ENCODE measurements at places on chromosomes 12 and 14.
A peak's percentile ranks its signal among the peaks of the same experiment; 100 is the strongest.

GRCh38 chr12:98351784-98352183, 163.6 kb upstream of the TMPO start:
- DNase-seq = no peak

- no peak for DNase-seq
Observed at GRCh38 chr14:36844443-36845195, 183.0 kb downstream of the PAX9 start.

- peak; percentile 45 for DNase-seq
Observed at GRCh38 chr12:26831951-26832821, 808 bp downstream of the ITPR2 start.

GRCh38 chr12:98224584-98225221, 290.7 kb upstream of the TMPO start:
- no peak for DNase-seq

DNA sequence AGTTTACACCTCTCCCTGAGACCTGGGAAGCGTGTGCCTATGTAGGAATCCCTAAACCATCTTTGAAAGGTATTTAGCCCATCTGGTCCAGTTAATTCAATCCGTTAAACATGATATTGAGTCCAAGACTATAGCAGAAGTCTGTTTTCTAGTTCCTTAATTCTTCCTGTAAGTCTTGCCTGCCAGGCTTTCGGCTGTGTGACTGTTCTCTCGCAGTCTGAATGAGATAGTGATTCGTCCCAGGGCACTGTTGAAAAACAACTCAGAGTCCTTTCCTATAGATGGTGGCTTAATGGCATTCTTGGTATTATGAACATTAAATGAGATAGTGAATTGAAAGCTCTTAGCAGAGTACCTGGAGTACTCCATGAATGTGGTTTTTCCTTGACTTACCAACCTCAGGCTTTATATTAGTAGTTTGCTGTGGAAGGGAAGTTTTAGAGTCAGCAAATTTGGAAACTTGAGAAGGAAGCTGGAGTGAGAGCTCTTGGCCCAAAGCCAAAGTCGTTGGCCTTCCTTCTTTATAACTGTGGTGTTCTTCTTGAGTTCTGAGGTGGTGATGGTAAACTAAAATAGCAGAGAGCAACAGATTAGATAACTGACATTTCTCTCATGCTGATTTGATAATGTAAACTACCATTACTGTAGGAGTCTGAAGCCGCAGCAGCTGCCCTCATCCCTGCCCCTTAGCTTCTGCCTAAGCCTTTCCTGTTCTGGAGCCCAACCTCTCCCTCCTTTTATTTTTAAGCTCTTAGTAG, 76.5 kb downstream of the TGFB3 start:
- DNase-seq = no peak

- no peak for DNase-seq
Observed at GRCh38 chr14:81125536-81125935, 95.2 kb downstream of the GTF2A1 start.
